MM.1S (cell line): ENCODE measurements at places on chromosomes 16 and 17.

DNA sequence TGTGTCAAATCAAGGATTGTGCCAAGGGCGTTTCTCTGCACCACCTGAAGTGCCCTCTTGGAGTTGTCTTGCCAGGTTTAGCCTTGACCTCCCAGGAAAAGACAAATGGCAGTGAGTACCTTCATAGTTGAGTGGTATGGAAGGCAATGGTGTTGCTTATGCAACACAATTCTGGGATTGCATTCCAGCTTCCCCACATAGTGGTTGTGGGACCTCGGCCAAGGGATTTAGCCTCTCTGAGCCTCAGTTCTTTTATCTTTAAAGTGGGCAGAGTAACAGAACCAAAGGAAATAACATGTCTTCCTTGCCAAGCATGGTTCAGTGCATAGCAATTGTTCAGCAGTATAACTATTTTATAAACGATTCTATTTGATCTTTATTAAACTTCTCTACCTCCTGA lies 49.4 kb downstream of the CCDC42 start:
- DNase-seq, result no peak
- H3K4me3 ChIP-seq, result no peak overlapping the region
- no peaks in the 10 kb centered on the region for H3K27me3 ChIP-seq
- H3K27ac ChIP-seq, result no peak overlapping the region

DNA sequence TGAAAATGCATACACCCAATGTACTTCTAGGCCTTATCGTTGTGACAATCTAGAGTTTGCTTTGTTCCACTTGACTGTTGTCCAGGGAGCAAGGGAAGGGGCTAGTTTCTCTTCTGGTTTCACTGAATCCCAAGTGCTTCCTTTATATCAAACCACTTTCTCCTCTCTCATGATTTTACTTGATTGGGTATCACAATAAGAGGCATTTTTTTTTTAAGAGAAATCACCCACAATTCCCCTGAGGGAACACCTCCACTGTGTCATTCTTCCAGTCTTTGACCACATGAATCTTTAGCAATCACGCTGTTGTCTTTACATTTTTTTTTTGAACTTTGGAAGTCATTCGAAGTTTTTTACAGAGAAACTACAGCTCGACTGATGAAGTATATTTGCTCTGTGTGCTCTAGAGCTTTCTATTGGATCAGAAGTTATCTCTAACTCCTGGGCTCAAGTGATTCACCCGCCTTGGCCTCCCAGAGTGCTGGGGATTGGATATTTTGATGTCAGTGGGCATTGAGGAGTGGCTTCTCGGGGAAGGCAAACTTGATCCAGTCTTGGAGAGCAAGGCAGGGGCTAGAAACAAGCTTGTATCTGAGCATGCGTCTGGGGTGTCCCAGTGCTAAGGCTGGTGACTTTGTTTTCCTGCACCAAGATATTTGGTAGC lies 3.0 kb downstream of the CDH1 start:
- no peaks in the 10 kb centered on the region for H3K36me3 ChIP-seq
- DNase-seq, result no peak
- no peaks in the 10 kb centered on the region for H3K4me1 ChIP-seq
- H3K27ac ChIP-seq, result no peak overlapping the region
- no peaks in the 10 kb centered on the region for H3K27me3 ChIP-seq
- no peak overlapping the region for H3K4me3 ChIP-seq

GRCh38 chr16:84648595-84649510 lies 542 bp downstream of the KLHL36 start:
- H3K4me3 ChIP-seq, result peak overlapping the region; percentile 60
- no peak overlapping the region for H3K27ac ChIP-seq
- H3K27me3 ChIP-seq, result no peaks in the 10 kb centered on the region
- peaks cover 6% of the 10 kb centered on the region; the same call in 1 of the 2 replicates for H3K4me1 ChIP-seq
- DNase-seq, result peak; percentile 30

DNA sequence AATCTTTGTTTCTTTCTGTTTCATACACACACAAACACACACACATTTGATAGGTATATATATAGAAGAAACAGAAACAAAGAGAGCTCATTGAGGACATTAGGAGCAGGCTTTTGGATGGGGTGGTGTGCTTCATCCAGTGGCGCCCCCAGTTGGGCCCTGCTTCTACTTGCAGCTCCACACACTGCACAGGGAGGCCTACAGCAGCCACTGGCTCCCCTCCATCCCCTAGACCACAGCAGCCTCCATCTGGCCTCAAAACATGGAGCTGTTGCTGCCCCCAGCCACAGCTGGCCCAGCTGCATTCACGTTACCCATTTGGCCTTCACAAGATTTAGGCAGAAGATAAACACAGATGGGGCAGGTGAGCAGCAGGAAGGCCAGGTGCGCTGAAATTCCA lies 33.1 kb upstream of the NF1 start:
- H3K27ac ChIP-seq, result peak overlapping the region; percentile 17; the same call in 1 of the 2 replicates
- no peaks in the 10 kb centered on the region for H3K36me3 ChIP-seq
- peaks cover 7% of the 10 kb centered on the region for H3K4me1 ChIP-seq
- no peaks in the 10 kb centered on the region for H3K27me3 ChIP-seq
- H3K4me3 ChIP-seq, result no peak overlapping the region

DNA sequence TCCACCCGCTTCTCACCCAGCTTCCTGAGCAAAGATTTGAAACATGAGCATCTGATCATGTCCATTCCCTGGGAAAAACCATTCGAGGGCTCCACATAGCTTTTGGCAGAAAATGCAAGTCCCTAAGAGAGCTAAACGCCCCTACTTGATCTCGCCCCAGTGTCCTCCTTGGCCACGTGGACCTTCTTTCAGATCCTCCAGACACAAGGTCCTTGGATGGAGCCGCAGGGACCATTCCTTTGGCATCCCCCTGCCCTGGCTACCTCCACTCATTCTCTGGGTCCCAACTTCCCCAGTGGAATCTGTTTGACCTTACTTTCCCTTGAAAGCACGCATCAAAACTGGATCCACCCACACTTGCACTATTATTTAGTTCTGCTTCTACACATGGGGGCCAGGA lies 146.5 kb downstream of the SDK2 start:
- no peaks in the 10 kb centered on the region for H3K4me1 ChIP-seq
- DNase-seq, result no peak

DNA sequence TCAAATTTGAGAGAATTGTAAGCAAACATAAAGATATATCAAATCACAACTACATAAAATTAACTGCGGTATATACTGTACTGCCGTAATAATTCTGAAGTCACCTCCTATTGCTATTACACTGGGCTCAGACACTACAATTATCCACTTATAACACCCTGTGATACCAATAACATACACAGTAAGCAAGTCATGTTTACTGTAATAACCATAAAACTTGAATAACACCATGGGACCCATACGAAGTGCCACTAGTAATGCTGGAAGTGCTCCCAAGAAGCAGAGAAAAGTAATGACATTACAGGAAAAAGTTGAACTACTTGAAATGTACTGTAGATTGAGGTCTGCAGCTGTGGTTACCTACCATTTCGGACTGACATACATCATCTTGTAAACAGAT lies 24.0 kb downstream of the CMC2 start:
- H3K36me3 ChIP-seq, result no peaks in the 10 kb centered on the region
- no peaks in the 10 kb centered on the region for H3K4me1 ChIP-seq
- no peak overlapping the region for H3K4me3 ChIP-seq
- H3K27me3 ChIP-seq, result no peaks in the 10 kb centered on the region

DNA sequence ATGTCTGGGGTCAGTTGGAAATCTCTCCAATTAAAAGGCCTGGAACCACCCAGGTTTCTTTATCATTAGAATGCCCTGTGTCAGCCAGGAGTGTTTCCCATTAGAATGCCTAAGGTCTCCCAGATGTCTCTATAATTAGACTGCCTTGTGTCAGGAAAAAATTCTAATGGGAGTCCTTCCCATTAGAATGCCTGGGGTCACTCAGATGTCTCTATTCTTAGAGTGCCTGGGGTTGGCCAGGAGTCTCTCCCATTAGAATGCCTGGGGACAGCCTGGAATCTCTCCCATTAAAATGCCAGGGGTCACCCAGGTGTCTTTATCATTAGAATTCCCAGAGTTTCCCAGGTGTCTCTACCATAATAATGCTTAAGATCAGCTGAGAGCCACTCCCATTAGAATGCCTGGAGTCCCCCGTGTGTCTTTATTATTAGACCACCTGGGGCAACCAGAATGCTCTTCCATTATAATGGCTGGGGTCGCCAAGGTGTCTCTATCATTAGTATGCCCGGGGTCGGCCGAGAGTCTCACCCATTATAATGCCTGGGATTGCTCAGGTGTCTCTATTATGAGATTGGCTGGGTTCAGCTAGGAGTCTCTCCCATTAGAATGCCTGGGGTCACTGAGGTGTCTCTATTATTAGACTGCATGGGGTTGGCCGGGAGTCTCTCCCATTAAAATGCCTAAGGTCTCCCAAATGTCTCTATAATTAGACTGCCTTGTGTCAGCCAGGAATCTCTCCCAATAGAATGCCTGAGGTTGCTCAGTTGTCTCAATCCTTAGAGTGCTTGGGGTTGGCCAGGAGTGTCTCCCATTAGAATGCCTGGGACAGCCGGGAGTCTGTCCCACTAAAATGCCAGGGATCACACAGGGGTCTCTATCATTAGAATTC lies 2254.6 kb downstream of the TP53TG3F start:
- H3K4me3 ChIP-seq, result no peak overlapping the region
- H3K36me3 ChIP-seq, result no peaks in the 10 kb centered on the region
- DNase-seq, result no peak
- no peaks in the 10 kb centered on the region for H3K4me1 ChIP-seq
- H3K27me3 ChIP-seq, result no peaks in the 10 kb centered on the region
- no peak overlapping the region for H3K27ac ChIP-seq

DNA sequence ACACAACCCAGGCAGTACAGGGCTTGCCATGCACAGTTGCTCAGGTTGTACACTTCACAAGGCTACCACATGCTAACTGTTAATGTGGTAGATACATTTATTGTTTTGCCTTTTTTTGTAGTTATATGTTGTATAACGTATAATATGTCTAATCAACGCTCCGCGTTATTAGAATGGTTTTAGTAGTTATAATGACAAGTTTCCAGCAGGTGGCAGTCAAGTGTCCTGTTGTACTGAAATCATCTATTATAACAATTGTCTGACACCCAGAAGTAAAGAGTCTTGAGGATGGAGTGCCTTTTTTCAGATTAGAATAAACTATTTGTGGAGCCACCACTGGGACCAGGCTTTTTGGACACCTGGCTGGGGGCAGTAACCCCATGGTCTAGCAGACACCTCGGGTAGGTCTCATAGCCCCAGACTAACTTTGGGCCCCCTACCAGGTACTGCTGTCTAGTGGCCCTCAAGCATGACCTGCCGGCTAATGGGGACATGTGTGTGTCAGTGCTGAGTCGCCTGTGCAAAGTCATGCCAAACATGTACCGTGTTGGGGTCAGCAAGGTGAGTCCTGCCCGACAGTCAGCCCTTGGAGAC lies 32.8 kb downstream of the MYO15A start:
- H3K27me3 ChIP-seq, result no peaks in the 10 kb centered on the region
- peak; percentile 60 for DNase-seq
- no peaks in the 10 kb centered on the region for H3K36me3 ChIP-seq
- no peak overlapping the region for H3K27ac ChIP-seq
- no peaks in the 10 kb centered on the region for H3K4me1 ChIP-seq
- H3K4me3 ChIP-seq, result no peak overlapping the region

DNA sequence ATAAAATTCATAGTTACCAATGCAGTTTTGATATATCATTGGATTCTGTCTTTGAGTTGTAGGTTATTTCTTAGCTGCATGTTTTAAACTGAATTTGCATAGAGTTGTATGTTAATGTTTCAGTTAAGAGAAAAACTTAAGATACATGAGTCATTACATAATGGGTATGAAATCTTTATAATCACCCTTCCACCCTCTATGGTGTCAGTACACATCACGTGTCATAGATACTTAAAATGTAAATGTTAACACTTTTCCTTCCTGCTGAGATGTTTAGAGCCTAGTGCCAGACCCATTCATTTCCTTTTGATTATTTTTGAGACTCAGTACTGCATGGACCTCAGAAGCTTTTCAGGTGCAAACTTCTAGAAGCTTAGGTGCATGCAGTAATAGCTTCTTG lies 20.5 kb downstream of the ZNF207 start:
- H3K27ac ChIP-seq, result no peak overlapping the region
- DNase-seq, result no peak
- no peak overlapping the region for H3K4me3 ChIP-seq
- no peaks in the 10 kb centered on the region for H3K4me1 ChIP-seq
- H3K27me3 ChIP-seq, result no peaks in the 10 kb centered on the region
- H3K36me3 ChIP-seq, result peaks cover 37% of the 10 kb centered on the region

- H3K27ac ChIP-seq, result no peak overlapping the region
- H3K4me1 ChIP-seq, result peaks cover 13% of the 10 kb centered on the region
- no peaks in the 10 kb centered on the region for H3K36me3 ChIP-seq
- H3K27me3 ChIP-seq, result no peaks in the 10 kb centered on the region
- no peak for DNase-seq
Observed at GRCh38 chr16:11630768-11631056, 37.5 kb upstream of the SNN start.

DNA sequence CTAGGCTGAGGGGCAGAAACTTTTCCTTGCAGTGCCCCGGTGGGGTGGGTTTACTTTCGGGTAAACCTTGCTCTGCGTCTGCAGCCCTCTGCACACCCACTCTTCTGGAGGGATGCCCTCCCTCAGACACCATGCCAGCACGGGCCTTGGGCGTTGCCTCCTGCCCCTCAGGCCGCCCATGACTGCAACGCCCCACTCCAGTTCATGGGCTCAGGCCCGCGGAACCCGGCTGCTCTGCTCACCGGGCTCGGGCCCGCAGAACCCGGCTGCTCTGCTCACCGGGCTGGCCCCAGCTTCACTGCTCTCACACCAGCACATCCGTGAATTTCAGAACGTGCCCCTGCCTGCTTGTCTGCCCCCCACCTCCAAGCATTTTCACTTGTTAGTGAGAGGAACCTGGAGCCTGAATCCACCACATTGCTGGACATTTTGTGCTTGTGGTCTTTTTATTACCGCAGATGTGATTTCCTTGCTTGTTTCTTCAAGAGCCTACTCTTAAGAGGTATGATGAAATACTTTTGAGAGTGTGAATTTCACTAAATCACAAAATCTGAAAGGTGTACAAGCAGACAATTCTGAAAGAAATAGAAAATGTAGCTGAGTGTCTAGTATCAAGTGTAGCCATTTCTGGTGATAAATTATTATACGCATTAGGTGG lies 130.9 kb downstream of the RPTOR start:
- no peak overlapping the region for H3K4me3 ChIP-seq
- no peak for DNase-seq
- no peaks in the 10 kb centered on the region for H3K4me1 ChIP-seq
- H3K27me3 ChIP-seq, result no peaks in the 10 kb centered on the region
- H3K27ac ChIP-seq, result no peak overlapping the region

GRCh38 chr17:15257258-15257788 lies 7.8 kb downstream of the PMP22 start:
- no peak overlapping the region for H3K27ac ChIP-seq
- no peaks in the 10 kb centered on the region for H3K4me1 ChIP-seq
- H3K4me3 ChIP-seq, result no peak overlapping the region
- peak; percentile 31 for DNase-seq
- no peaks in the 10 kb centered on the region for H3K36me3 ChIP-seq
- H3K27me3 ChIP-seq, result no peaks in the 10 kb centered on the region

- H3K4me1 ChIP-seq, result no peaks in the 10 kb centered on the region
- H3K36me3 ChIP-seq, result no peaks in the 10 kb centered on the region
- H3K27ac ChIP-seq, result no peak overlapping the region
Observed at GRCh38 chr16:52912565-52913173, 140.0 kb downstream of the CHD9NB start.
